ENCODE measurements at places on chromosomes 7 and 10.

- no peak for DNase-seq
Observed at GRCh38 chr7:22589641-22590201, 89.7 kb upstream of the STEAP1B start.

DNA sequence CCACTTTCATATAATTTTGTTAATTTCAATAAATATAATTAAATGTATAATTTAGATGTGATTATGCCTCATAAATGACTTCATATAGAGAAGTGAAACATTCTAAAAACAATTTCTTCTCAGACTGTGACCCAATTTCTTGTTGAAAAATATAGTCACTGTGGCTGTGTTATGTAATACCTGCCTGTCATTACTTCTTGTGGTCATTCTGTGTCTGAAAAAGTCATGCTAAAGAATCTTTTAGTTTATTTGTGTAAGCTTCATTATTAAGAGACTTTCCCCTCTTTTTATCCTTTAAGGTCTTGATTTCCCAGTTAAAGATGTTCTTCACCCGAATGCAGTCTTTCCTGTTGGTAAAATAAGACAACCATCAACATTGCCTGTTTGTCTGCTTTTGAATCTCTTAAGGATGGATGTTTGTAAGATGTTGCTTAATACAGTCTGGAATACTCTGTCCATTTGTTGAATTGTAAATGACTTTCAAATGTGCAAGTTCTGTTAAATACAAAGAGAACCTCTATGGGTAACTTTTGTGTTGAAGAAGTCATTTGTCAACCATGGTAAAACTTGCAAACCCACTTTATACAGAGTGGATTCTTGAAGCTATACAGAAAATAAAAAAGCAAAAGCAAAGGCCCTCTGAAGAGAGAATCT, 16.0 kb downstream of the KAT6B start:
- no peak for DNase-seq

- DNase-seq, result no peak
Observed at GRCh38 chr7:40234046-40234445, 99.2 kb downstream of the SUGCT start.

GRCh38 chr7:16657656-16658279, 11.8 kb downstream of the BZW2 start:
- DNase-seq, result no peak

- no peak for DNase-seq
Observed at GRCh38 chr10:30057421-30057841, 2.0 kb downstream of the JCAD start.

DNA sequence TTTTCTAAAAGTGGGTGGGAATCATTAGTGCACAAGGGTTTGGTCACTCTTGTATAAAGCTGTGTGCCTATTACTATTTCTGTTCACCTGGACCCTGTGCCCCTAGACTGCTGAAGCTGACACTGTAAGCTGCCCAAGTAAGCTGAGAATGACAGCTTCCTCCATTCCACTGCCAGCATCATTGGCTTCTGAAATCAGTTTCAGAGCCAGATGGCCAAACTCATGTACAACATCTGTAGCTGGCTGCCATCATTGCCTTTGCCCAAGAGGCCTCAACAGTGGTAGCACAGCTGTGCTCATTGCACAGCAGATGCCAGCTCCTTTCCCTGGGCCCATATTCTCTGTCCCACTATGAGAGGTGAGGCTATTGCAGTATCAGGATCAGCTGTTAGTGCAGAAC, 165.7 kb downstream of the CPEB3 start:
- no peak for DNase-seq

- DNase-seq, result no peak
Observed at GRCh38 chr7:129780974-129781927, 169.7 kb downstream of the NRF1 start.

DNA sequence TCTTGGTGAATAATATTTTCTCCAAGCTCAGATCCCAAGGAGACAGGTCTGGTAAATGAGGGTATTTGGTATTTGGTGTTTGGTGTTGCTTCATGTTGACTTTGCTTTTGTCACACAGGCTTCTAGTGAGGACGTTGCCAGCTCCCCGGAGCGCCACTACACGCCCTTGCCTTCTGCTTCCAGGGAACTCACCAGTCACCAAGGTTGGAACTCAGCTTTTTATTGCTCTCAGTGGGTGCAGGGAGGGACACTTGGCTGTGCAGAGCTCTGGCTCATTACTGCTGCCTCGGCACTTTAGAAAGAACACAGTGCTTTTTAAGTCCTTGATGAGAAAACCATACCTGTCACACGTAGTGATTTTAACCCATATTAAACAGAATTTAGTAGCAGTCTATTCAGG, 892.9 kb downstream of the LRMDA start:
- DNase-seq, result no peak

- no peak for DNase-seq
Observed at GRCh38 chr10:131346456-131346855, 34.9 kb upstream of the TCERG1L start.

DNA sequence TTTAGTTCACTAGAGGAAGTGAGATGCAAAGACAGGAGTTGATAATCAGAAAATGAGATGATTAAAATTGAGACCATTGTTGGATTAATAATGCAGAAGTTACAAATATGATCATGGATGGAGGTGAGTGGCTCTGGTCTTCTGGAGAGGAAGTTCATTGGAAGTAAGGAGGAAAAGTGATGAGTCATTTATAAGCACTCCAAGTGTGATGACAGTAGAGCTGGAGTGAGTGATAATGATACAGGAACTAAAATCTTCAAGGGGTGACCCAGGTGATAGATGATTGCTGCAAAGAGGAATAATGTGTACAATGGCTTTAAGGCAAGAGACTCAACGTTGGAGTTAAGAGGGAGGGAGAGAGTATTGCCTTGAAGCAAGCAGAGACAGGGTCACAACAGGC, 20.7 kb downstream of the ZNF32 start:
- no peak for DNase-seq

- DNase-seq, result no peak
Observed at GRCh38 chr7:26346611-26347203, 55.0 kb downstream of the SNX10 start.

DNA sequence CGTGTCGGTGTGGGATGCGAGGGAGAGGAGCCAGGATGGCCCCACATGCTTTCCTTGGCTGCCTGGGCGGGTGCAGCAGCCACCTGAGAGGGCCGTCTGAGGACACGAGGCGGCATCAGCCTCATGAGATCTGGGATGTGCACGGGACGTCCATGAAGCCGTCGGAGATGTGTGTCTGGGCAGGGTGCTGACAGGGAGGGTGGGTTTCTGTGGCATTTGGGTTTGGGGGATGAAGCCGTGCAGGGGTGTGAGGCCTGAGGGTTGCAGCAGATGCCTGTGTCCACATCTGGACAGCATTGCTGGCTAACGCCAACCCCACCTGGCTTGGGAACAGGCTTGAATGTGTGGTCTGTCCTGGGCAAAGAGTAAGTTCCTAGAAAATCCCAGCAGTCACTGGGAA, 179.5 kb downstream of the DNAJB6 start:
- DNase-seq, result no peak

DNA sequence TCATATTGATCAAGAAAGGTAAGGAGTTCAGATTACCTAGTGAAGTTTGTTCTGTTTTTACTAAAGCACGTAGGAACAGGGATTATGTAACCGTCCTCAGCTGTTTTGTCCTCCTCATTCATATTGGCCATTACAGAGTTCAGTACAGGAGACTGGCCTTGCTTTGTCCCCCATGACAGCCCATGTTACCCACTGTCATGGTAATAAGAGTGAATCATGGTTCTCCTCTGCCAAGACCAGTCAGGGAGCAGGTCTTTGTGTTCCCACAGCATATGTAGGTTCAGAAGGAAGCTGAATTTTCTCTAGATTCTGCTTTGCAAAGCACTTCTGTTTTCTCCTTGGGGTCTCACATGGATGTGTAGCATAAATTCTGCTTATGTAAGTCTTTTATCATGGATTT, 106.2 kb upstream of the GPR141 start:
- DNase-seq, result no peak

Measured in central memory CD8-positive, alpha-beta T cell (primary cell).